ENCODE measurements at places on chromosomes 13 and 19.

- DNase-seq: peak; percentile 9
Observed at GRCh38 chr13:79541426-79542049, 60.6 kb downstream of the NDFIP2 start.

DNA sequence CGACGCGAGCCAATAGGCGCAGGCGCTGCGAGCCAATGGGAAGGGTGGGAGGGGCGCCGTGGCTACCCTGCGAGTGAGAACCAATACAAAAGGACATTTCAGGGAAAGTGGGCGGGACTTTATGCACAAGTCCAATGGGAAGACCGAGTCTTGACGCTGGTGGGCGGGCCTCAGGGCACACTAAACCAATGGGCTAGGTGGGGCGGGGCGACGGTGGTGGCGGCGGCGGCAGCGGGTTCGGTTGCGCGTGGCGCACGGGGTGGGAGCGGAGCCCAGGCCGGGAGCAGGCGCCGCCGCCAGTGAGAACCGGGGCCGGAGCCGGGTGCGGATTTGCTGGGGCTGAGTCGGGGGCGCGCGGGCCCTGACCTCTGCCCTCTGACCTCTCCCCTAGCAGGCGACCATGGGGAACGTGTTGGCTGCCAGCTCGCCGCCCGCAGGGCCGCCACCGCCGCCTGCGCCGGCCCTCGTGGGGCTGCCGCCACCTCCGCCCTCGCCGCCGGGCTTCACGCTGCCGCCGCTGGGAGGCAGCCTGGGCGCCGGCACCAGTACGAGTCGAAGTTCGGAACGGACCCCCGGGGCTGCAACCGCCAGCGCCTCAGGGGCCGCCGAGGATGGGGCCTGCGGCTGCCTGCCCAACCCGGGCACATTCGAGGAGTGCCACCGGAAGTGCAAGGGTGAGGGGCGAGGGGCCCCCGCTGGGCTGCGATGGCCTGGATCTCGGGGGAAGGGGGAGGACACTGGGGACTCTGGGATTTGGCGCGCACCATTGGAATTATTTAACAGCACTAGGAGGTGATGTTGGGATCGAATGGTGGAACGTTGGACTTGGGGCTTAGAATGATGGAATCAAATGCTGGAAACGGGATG, at the start of gene TOMM40:
Gene TOMM40, plus strand, starts transcription at position 239 of the 867 bp plus-strand sequence. Its CDS starts 162 bp downstream, at position 401.
- DNase-seq: no peak

DNA sequence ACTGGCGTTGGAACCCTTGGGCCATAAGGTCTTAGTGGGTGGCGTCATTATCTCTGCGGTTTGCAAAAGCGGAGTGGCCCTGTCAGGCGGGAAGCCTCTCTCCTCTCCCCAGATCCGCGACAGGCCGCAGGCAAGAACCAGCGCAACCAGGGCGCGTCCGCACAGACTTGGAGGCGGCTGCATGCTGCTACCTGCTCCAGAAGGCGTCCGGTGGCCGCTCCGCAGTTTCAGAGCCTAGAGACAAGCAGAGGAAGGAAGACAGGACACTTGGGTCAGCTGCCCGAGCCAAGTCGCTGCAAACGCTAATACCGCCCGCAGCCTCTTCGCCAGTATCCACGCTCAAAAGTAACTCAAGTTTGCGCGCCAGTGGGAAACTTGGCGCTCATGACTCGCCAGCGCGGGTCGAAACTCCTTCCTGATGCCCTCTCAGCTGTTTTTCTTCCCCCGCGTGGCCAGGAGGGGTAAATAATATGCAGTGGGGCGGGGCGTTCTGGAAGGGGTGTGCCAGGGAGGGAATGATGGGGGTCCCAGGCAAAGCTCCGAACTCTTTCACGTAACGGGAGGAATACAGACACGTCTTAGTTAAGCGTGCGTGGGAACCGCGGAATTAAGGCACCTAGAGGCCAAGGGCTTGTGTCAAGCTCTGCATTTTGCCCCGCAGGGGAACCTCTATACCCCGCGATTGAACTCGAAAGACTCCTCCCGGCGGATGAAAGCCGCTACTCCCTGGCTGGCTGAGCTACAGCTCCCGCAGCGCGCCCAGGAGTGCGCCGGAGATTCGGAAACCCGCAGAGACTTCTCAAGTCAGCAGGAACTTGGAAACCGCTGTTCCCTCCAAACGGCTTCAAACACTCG, at the start of gene EDNRB:
Gene EDNRB, minus strand, starts transcription at position 441 of the 855 bp plus-strand sequence. Its CDS starts 258 bp downstream, at position 183.
- DNase-seq: no peak

GRCh38 chr19:38022791-38023670, 116.0 kb downstream of the SIPA1L3 start:
- DNase-seq: no peak

GRCh38 chr13:40158757-40159156, 503.3 kb downstream of the COG6 start:
- no peak for DNase-seq

GRCh38 chr13:76889254-76889653, 3.0 kb upstream of the KCTD12 start:
- no peak for DNase-seq

GRCh38 chr19:6450166-6450565, 9.4 kb downstream of the SLC25A23 start:
- DNase-seq: no peak

DNA sequence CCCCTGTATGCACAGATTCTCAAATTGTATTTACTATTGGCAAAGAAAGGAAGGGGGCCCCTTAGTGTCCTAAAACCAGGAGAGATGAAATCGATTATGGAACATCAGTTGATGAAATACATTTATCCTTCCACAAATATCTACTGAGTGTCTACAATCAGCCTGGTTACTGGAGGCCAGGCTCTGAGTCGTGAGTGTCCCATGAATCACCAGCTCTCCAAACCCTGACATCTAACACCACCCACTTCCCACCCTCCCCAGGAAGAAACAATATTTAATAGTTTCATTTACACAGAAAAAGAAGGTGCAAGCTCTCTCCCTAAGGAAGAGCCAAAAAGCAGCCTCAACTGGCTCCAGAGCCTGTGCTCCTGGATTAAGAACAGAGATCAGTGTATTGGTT, 25.2 kb downstream of the KCTD15 start:
- DNase-seq: no peak

DNA sequence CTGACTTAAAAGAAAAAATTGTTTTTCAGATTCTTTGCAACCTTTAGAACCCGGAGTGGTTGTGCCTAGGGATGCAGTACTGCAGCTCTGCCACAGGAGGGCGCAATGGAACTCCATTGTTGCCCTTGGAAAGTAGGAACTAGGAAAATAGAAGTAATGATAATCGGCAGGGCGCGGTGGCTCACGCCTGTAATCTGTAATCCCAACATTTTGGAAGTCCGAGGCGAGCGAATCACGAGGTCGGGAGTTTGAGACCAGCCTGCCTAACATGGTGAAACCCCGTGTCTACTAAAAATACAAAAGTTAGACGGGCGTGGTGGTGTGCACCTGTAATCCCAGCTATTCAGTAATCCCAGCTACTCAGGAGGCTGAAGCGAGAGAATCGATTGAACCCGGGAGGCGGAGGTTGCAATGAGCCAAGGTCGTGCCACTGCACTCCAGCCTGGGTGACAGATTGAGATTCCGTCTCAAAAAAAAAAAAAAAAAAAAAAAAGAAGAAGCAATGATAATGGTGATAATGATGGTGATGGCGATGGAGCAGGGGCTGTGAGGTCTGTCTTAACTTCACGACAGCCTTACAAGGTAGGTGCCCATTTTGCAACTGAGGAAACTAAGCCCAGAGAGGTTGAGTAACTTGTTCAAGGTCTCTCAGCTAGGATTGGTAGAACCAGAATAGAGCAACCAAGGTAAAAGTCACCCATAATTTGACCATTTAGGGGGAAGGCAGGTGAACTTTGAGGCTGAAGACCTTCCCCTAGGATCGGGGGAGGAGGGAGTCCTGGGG, 5.5 kb upstream of the ADAMTS10 start:
- no peak for DNase-seq

DNA sequence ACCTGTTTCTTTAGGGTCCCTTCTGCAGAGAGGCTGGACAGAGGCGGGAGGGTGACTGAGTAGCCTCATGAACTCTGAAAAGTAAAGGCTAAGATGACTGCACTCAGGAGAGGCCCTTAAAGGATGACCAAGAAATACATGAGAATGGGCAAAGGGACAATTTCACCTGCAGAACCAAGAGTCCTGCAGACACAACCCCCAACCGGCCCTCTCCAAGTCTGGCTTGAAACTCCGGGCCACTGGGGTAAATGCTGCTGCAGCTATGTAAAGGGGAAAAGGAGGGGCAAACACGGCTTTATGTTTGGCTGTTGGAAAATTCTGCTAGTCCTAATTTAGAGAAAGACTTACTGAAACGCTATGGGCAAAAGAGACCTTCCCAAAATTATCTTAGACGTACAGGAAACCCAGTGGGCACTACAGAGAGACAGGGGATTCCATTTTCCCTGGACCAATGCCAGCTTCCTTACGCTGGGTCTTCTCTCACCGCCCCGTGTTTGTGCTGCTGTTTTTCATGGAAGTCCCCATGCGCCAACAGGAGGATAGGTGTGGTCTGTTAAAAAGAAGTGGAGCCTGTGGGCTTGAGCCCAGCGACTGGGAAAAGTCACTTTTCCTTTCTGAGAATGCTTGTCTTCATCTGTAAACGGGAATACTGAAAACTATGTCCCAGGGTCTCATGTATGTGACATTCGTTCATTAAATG, 10.6 kb downstream of the COL4A2 start:
- DNase-seq: no peak

DNA sequence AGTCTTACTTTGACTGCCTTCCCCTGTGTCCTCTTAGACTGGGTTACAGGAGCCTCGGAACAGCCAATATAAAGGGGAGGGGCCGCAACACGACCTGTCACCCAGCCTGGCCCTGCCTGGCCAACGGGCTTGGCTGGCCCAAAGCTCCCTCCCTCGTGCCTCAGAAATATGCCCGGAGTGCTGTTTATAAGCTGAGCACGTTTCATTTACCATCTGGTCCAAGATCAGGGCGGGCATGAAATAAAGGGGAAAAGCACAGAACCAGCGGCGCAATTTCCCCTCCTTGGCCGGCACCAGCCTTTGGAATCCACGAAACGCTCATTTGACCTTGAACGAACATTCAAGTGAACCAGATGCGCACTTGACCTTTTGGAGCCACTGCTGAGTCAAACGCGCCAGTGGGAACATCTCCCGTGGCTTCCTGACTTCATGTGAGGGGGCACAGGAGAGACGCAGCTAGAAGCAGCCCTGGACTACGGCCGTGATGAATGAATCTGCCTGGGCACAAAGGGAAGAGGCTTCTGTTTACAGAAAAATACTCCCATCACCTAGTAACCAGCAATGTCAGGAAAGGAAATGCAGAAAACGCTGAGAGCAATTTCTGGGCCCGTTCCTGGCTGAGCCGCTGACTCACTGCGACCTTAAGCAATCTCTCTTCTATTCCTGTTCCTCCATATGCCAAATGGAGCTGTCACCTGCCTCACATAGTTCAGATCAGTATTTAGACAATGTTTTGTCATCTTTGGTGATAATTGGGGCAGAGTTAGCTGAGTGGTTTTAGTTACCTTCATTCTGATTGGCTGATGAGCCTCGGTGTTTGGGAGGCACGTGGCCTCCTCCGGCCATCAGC, 53.3 kb downstream of the RFX2 start:
- no peak for DNase-seq

DNA sequence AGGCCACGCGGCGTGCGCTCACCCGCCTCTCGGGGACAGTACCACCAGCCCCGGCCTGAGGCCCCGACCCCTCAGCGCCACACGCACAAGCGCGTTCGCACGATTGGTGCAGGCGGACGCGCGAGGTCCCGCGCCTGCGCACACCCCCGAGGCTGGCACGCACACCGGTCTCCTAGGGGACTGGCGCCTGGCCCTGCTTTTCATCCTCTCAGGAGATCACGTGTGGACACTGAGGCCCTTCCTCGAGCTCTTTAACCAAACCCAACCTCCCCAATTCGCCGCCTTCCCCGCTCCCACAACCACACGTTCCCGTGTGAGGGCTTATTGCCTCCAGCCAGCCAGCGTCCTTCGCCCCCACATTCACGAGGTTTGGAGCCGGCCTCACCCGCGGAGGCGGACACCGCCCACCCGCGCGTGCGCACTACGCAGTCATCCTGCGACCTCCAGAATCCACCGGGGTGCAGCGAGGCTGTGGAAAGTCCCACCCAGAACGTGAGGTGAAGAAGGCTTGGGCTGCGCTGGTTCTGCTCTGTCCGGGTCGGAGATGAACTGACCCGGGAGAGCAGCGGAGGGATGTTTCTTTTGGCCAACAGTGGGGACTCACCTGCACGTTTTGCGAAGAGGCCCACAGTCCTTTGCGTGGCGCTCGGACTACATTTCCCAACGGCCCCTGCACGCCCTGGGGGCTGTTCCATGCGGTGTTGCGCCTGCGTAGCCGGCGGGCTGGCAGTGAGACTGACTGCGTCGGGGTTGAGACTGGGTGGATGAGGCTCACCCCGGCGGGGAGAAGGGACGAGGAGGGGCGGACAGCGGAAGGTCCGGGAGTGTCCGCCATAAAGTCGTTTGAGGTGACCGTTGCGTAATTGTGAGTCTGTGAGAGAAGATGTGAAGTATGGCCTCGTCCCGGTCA, 539 bp upstream of the ZNF667 start:
- DNase-seq: peak; percentile 69

DNA sequence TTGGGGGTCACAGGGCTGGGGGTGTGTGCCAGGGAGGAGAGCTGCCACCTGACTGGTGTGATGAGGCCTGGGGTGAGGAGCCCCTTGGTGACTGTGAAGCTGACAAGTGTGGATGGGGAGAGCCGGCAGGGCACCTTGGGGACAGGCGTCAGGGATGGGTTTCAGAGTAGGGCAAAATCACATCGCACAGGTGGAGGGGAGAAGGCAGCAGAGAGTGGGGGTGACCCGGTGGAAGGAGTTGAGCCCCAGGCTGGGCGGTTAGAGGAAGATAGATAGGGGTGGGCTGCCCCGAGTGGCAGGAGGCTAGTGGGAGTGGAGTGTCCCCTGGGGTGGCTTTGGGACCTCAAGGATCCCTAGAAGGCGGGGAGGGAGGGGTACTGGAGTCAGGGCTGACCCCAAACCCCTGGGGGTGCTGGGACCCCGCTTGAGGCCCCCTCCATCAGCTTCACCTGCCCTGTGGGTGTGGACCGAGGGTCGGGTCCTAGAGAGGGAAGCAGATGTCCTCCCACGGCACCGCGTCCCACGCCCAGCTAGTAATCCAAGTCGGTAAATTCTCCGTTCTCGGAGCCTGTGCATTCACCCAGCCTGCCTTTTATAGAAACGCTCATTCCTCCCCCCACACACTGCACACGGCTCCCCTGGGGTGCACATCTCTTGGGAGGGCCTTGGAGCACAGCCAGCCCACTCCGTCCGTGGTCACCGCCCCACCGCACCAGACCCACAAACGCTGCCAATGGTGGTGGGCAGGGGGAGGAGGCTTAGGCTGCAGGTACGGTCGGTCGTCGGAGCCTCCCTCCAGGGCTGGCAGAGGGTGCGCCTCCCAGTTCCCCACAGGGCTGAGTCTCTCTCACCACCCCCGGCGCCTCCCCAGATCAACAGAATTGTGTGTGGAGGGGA, 2.4 kb downstream of the CTXN1 start:
- no peak for DNase-seq

DNA sequence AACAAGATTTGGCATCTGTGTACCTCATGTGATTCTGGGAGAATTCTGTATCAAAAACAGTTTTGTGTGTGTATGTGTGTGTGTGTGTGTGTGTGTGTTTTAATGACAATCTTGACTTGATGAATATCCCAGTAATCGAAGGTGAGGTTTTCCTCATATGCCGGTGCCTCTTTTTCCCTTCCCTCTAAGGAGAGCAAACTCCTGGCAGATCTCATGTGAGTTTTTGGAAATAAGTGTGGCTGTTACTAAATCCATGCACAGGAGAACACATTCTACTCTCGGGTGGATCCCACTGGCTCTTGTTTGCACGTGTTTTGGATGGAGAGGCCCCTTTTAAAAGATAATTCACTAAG, 29.0 kb upstream of the CEBPG start:
- no peak for DNase-seq

GRCh38 chr13:111186305-111186935, 71.3 kb downstream of the ARHGEF7 start:
- no peak for DNase-seq

Data from NCI-H187 (cell line).